ENCODE measurements at places on chromosomes 11 and 22. TPM values are rescaled to one million over a fixed set of nuclear protein-coding genes. Genes with fewer than 3 reads are reported as not detected.

- H3K27me3 ChIP-seq, result no peaks in the 10 kb centered on the region
- peaks cover 30% of the 10 kb centered on the region for H3K4me1 ChIP-seq
- DNase-seq, result peak; percentile 52
These were observed 15.9 kb upstream of the GLYATL1 start for GRCh38 chr11:58923300-58923788.

GAL3ST1 gene
- not detected for polyA plus RNA-seq

DNA sequence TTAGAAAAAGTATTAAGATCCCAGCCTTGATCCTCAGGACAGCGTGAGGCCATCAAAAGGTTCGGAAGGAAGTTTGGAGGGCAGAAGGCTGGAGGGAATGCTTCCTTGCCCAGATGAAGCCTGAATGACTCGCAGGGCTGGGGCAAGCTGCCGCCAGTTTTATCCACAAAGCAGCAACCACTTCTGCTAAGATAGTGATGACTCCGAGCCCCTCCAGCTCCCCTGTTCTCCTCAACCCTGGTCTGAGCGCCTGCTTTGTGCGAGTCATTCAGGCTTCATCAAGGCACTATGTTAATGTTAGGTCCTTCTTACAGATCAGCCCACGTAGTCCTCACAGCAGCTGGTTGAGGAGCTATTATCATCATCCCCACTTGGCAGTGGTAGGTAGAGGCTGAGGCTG lies 158.8 kb downstream of the COMMD9 start:
- H3K27ac ChIP-seq, result no peak overlapping the region
- peak; percentile 63 for DNase-seq
- no peaks in the 10 kb centered on the region for H3K27me3 ChIP-seq
- no peaks in the 10 kb centered on the region for H3K36me3 ChIP-seq
- H3K4me3 ChIP-seq, result no peak overlapping the region

- no peak for DNase-seq
- no peaks in the 10 kb centered on the region for H3K27me3 ChIP-seq
- no peak overlapping the region for H3K27ac ChIP-seq
- no peaks in the 10 kb centered on the region for H3K36me3 ChIP-seq
These were observed 1079.7 kb downstream of the TBC1D22A start for GRCh38 chr22:47842119-47842518.

- peak overlapping the region; percentile 52 for H3K27ac ChIP-seq
- DNase-seq, result peak; percentile 81
- no peaks in the 10 kb centered on the region for H3K27me3 ChIP-seq
These were observed 146.2 kb upstream of the RASSF10 start for GRCh38 chr11:12862696-12863469.

DNA sequence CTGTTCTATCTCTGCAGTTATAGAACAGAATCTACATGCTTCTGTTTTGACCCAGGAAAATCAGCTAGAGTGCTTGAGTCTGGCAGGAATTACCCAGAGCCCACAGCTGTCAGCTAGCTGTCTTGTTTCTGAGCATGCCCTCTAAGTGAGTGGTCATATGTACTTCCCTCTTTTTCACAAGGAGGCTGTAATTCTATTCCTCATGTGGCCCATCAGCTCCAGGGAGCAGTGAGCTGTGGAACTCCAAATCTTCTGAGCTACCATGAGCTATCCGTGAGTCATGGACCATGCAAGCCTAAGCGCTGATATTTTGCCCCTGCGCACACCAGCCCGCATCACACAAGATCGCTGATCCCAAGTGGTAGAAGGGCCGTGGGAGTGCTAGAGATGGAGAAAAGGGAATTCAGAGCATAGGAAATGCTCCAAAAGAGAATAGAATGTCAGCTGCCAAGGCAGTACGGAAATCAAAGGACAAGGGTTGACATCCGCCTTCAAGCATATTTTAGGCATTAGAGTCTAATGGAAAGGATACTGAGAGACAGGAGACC lies 5.4 kb downstream of the FJX1 start:
- H3K27ac ChIP-seq, result no peak overlapping the region
- no peaks in the 10 kb centered on the region for H3K27me3 ChIP-seq
- peak; percentile 30 for DNase-seq
- no peaks in the 10 kb centered on the region for H3K36me3 ChIP-seq
- no peak overlapping the region for H3K4me3 ChIP-seq

DNA sequence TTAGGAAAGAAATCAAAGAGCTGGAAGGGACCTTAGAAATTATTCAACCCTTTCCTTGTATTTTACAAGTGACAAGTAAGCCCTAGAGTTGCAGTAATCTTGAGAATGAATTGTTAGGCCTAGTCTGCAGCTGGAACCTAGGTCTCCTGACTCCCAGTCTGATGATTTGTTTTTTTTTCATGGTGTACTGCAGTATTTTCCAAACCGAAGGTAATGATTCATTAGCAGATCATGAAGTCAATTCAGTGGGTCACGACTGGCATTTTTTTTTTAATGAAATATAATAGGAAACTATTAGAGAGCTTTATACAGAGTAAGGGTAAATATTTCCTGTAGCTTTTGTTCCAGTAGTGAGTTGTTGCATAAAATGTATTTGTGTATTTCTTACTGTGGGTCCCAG lies 42.8 kb downstream of the EXT2 start:
- no peaks in the 10 kb centered on the region for H3K27me3 ChIP-seq
- no peaks in the 10 kb centered on the region for H3K36me3 ChIP-seq
- H3K4me1 ChIP-seq, result peaks cover 5% of the 10 kb centered on the region
- H3K4me3 ChIP-seq, result no peak overlapping the region

DNA sequence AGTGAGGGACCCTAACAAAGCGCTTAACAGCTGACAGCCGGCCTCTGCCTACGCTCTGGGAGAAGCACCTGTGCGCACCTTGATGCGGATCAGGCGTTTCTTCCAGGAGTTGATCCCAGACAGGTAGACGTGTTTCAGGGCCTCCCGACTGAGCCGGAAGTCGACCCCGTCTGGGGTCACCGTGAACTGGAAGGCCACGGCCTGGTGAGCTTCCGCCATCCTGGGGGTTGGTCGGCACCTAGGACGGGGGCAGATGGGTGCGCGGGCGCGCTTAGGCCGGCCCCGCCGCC lies 585 bp downstream of the CPT1B start:
- no peaks in the 10 kb centered on the region for H3K27me3 ChIP-seq
- no peak for DNase-seq
- no peaks in the 10 kb centered on the region for H3K36me3 ChIP-seq

RFPL3 gene
- polyA plus RNA-seq, result not detected

RAB39A gene
- polyA plus RNA-seq, result not detected

SERHL2 gene
- polyA plus RNA-seq, result 5.0 TPM

- no peaks in the 10 kb centered on the region for H3K36me3 ChIP-seq
- no peak for DNase-seq
- no peaks in the 10 kb centered on the region for H3K27me3 ChIP-seq
- no peak overlapping the region for H3K4me3 ChIP-seq
- H3K4me1 ChIP-seq, result 0 out of 2 replicates have a peak, but pooled peaks cover 4% of the 10 kb centered on the region
These were observed 153.4 kb downstream of the LDLRAD3 start for GRCh38 chr11:36097219-36097650.

DNA sequence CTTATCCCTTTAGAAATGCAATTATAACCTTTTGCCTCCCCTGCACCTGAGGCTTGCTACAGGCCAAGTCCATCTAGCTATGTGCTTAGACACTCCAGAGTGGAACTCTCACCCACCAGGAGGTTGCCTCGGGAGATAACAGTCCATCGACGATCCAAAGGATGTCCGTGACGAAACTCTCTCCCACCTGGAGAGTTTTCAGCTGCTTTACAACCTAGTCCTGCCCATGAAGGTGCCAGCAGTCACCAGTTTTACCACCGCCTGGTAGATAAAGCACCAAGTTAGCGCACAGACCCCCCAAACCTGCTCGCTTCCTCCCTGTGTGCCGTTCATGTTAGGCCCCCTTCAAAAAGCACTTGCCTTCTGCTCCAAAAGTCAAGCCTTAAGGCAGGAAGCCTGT lies 53.1 kb upstream of the SHISAL1 start:
- H3K27ac ChIP-seq, result no peak overlapping the region
- peaks cover 25% of the 10 kb centered on the region for H3K4me1 ChIP-seq
- DNase-seq, result no peak
- no peaks in the 10 kb centered on the region for H3K36me3 ChIP-seq
- no peaks in the 10 kb centered on the region for H3K27me3 ChIP-seq

DNA sequence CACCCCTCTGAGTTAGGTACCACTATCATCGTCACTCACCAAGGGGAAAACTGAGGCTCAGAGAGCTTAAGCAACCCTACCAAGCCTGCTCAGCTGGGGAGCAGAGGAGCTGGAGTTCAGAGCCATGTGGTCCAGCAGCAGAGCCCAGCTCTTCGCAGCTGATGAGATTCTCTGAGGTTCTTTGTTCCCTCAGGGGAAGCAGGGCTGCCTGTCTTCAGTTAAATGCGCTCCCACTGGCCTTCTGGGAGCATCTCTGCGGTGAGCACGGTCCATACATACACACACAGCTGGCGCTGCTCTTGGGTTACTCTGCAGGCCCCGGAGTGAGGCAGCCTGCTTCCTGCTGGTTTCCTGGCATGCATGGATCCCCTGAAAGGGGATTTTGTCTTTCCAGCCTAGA lies 5.2 kb upstream of the PTGDR2 start:
- DNase-seq, result no peak
- H3K36me3 ChIP-seq, result no peaks in the 10 kb centered on the region
- no peaks in the 10 kb centered on the region for H3K27me3 ChIP-seq
- H3K27ac ChIP-seq, result no peak overlapping the region
- H3K4me3 ChIP-seq, result no peak overlapping the region

DNA sequence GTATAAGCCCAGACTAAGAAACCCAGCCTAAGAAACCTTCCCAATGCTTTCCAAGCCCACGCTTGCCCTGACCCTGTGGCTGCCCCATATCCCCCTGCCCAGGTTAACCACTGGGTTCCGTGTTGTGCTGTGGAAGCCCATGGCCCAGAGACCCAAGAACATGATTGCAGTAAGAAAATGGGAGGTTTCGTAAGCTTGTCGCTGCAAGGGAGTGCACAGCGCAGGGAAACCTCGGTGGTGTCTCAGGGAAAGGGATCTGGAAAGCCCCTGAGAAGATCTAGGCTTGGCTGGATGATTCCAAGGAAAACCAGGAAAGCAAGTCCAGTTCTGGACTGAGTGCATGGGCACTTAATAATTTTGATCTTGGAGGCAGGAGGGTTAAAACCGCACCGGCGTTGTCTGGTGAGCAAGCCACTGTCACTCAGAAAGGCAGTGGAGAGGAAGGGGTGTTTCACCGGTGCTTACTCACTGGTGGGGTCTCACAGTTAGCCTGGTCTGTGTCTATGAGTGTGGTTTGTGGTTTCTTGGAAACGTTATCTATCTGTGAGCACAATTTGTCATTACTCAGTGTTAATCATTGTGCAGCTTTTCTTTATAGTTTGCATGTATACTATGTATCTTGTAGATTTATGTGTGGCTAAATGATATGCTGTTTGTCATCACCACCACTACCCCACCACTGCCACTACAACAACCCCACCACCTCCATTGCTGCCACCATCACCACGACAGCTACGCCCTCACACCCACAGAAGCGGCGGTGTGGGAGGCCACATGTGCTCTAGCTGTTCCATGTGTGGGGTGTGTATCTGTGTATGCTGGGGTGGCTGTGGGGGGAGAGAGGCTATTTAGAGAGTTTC lies 53.3 kb upstream of the PRDM11 start:
- H3K4me1 ChIP-seq, result peaks cover 48% of the 10 kb centered on the region
- peak; percentile 71 for DNase-seq
- H3K4me3 ChIP-seq, result no peak overlapping the region
- peaks cover 21% of the 10 kb centered on the region for H3K27me3 ChIP-seq
- H3K36me3 ChIP-seq, result no peaks in the 10 kb centered on the region
- H3K27ac ChIP-seq, result no peak overlapping the region

GRCh38 chr22:46056546-46057245 lies 79.7 kb upstream of the WNT7B start:
- H3K4me3 ChIP-seq, result peak overlapping the region; percentile 77
- H3K4me1 ChIP-seq, result peaks cover 58% of the 10 kb centered on the region
- H3K36me3 ChIP-seq, result no peaks in the 10 kb centered on the region
- no peaks in the 10 kb centered on the region for H3K27me3 ChIP-seq
- DNase-seq, result no peak

GRCh38 chr11:111510311-111510710 lies 1.9 kb downstream of the BTG4 start:
- DNase-seq, result no peak
- H3K27me3 ChIP-seq, result no peaks in the 10 kb centered on the region
- H3K4me3 ChIP-seq, result no peak overlapping the region
- H3K36me3 ChIP-seq, result no peaks in the 10 kb centered on the region
- no peak overlapping the region for H3K27ac ChIP-seq

DNA sequence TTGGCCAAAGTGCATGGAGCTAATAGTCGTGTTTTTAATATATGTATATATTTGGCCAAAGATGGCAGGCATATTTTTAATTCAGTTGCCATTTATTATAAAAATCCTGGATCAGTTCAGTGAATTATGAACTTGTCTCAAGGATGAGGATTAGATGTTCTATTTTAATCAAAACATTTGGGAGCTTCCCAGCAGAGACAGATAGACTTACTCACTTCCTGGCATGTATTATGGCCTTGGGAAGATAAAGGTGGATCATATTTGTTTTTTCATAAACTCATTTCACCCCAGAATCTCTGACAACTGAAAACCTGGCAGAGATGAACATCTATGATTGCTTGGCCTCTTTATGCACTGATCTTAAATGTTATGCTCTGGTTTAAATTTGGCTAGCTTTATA lies 148.8 kb downstream of the NCAM1 start:
- H3K27me3 ChIP-seq, result no peaks in the 10 kb centered on the region
- no peak overlapping the region for H3K4me3 ChIP-seq
- H3K27ac ChIP-seq, result no peak overlapping the region
- no peak for DNase-seq

GRCh38 chr11:46001448-46001914 lies 79.0 kb downstream of the LARGE2 start:
- peaks cover 34% of the 10 kb centered on the region for H3K4me1 ChIP-seq
- no peaks in the 10 kb centered on the region for H3K27me3 ChIP-seq
- peak; percentile 52 for DNase-seq
- H3K4me3 ChIP-seq, result 0 out of 2 replicates have a peak overlapping the region, but pooled peaks have one; percentile 11

GRCh38 chr11:103604310-103604709 lies 432.1 kb upstream of the DDI1 start:
- H3K4me1 ChIP-seq, result peaks cover 13% of the 10 kb centered on the region
- H3K27me3 ChIP-seq, result no peaks in the 10 kb centered on the region
- no peak overlapping the region for H3K27ac ChIP-seq
- no peaks in the 10 kb centered on the region for H3K36me3 ChIP-seq

IL18 gene
- 51.9 TPM for polyA plus RNA-seq
